ENCODE measurements at places on chromosomes 7 and 10.

GRCh38 chr7:149782682-149783345 is 9.4 kb upstream of the ZNF467 start:
- no peak for DNase-seq

DNA sequence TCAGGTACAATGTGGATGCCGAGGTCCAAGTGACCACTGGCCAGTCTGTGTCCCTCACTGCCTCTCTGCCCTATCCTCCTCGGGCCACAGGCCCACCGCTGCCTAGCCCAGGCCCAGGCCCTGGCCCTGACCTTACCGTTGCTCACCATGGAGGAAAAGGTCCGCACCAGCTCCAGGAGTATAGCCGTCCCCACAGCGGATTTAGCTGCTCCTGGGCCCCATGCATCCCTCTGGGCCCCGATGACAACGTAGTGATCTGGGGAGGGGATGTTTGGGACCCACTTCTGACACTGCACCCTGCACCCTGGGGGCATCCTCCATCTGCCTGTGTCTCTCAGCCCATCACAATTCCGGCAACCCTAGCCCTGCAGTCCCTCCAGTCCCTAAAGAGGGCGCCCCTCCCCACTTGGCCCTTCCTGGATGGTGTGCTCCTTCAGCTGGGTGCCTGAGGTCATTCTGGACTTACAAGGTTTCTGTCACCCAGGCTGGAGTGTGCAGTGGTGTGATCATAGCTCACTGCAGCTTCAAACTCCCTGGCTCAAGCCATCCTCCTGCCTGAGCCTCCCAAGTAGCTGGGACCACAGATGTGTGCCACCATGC is 12.1 kb downstream of the TFR2 start:
- no peak for DNase-seq

DNA sequence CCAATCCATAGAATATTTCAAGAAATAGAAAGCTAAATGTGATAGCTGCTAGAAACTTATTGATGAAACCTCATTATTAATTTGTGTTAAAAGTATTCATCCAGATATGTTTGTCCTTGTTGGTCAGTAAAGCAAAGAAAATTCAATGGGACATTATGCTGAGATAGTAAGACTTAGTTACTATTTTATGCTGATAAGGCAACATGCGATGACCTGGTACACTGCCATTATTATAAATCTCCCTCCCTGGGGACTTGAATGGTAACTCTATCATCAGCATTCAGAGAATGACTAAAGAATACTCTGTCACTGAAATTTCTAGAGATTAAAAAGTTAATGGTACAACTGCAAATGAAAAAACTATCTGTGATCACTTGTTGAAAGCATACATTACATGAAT is 54.9 kb downstream of the ARHGAP12 start:
- DNase-seq, result no peak

DNA sequence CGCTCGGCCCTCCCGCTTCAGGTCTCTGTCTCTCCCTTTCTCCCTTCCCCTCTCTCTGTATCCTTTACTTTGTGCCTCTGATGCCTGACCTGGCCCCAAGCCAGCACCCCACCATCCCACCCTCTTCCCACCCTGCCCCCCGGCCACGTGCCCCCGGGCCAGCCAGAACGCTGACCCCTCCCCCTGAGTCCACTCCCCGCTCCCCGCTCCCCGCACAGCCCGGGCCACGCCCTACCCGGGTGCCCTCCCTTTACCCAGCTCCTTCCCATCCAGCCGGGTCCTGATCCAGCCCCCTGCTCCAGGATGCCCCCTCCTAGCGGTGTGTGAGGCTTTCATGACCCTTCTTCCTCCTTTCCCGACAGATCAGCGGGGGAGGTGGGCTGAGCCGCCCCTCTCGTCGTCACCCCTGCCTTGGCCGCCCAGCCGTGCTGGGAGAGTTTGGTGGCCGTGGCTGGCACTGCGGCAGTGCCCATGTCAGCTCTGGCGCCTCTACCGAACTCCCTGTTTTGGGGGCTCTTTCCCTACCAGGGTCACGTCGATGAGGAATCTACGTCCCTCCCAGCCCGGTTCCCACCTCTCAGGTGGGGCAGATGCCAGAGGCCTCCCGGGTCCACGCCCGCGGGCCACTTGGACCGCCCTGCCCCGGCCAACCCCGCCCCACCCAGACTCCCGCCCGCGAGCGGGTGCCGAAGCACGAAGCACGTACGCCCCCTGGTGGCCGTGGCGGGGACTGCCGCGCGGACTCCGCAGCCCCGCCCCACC is 127.4 kb downstream of the UBE2H start:
- DNase-seq, result peak; percentile 89

DNA sequence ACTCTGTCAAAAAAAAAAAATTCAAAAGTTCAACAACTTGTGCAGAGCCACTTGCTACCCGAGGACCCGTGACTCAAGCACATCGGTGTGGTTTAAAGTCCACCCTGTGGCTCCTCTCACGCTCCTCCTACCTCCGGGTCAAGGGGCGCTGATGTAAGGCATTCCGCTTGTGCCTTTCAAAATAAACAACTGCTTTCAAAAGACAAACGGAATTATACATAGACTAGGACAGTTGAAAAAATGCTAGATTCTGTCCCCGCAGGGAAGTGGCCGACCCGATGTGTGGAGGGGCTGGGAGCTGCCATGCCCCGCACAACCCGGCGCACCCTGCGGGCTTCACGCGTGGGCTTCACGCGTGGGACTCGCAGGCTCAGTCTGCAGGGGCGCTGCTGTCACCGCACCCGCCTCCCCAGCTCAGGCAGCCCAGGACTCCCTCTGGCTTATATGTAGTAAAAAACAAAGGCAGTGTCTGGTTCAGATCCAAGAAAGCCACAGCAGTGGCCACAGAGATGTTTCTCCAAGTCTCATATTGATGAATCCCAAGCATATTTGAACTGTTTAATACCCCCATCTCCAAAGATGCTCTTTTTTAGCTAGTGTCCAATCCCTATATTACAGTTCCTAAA is 239.7 kb upstream of the INHBA start:
- DNase-seq, result no peak

DNA sequence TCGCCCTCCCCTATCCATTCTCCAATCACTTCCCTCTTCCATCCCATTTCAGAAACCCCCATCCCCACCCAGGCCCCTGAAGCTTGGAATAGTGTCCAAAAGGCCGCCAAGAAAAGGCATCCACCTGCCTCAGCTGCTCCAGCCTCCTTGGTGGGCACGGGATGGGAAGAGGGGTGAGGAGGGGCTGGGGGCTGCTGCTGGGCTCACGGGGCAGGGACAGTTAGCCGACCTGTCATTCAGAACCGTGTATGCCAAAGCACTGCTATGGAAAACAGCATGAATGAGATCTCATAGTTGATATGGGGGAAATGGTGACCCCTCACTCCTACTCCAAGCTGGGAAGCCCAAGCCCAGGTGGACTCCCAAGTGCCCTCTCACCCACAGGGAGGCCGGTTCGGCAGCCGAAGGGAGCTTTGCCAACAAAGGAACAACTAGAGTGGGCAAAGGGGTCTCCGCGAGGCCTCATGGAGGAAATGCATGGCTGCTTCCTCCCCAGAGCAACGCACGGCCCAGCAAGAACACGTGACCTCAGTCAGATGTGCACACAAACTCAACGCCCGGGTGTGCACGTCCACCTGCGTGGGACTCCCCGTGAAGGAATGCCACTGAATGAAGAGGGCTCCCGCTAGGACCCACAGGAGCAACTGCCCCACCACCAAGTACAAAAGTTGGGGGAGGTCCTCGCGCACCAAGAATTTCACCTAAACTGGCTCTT is 52.5 kb downstream of the EBF3 start:
- DNase-seq, result no peak

DNA sequence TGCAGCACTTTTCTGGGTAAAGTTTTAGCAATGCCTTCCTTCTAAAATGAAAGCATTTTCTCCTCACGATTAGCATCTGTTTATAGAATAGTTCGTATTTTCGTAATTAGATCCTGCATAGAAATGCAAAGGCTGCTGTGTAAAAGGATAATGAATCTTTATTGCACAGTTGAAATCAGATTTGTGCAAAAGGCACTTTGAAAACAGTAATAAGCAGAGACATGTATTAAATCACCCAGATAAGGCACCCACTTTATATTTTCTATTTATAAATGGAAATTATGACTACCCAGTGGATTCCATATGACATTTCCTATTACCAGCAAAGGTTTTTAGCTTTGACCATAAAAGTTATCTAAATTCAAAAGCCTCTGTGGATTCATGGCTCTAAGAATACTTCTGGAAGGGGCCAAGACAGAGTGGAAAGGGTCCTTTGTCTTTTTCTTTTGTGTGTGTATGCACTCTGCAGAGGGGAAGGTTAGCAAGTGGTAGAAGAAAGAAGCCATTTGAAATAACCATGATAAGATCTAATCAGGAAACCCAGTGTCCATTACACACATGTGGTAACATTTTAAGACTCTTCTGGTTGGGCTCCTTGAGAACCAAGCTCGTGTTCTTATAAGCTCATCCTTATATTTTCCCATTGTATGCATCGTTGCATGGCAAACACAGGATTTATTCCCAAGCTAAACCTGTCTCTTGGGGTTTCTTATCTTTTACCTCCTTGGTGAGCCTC is 612.1 kb downstream of the AUTS2 start:
- DNase-seq, result no peak

DNA sequence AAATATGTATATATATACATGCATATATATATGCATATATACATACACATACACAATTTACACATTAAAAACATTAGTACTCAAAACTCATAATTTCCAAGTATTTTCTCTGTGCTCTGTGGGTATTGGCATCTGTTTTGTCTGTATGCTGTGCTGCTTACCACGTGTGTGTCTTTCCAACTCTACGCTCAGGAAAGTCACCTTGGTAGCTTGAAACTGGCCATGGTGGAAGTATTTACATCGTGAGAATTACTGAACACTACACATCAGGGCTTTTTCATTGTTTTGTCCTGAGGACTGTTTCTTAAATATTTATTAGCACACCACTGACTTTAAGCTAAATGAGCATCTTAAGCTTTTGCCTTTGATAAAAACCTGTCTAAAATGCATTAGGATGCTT is 79.6 kb downstream of the CREM start:
- DNase-seq, result no peak
